ENCODE measurements at places on chromosomes 5 and 9. TPM values are rescaled to one million over a fixed set of nuclear protein-coding genes. Genes with fewer than 3 reads are reported as not detected.

DNA sequence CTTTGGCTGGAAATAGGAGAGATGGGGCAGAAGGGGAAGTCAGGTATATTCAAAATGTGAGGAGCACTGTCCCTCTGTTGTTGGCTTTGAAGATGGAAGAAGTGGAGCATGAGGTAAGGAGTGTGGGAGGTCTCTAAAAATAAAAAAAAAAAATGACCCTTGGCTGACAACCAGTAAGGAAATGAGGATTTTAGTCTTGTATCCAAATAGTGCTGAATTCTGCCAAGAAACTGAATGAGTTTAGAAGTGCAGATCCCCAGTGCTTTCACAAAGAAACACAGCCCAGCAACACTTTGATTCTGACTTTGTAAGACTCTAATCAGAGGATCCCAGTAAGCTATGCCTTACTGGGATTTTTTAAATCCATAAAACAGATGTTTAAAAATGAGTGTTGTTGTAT lies 367.9 kb downstream of the CYLC2 start:
- H3K27me3 ChIP-seq, result no peaks in the 10 kb centered on the region
- DNase-seq, result no peak
- H3K27ac ChIP-seq, result no peak overlapping the region

ANKRD31 gene
- 1.4 TPM for total RNA-seq

DNA sequence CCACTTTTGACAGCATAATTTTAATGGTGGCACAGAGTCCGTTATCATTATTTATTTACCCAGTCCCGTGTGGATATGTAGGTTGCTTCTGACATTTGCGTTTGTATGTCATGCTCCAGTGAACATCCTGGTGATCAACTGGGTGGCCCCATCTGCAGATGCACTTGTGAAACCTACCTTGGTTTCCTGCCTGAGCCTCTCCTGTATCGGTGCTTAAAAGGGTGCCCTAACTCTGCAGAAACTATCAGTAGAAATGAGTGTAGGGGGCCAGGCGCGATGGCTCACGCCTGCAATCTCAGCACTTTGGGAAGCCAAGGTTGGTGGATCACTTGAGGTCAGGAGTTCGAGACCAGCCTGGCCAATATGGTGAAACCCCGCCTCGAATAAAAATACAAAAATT lies 92.1 kb upstream of the IER5L start:
- H3K36me3 ChIP-seq, result no peaks in the 10 kb centered on the region
- DNase-seq, result no peak
- H3K27ac ChIP-seq, result no peak overlapping the region
- H3K4me1 ChIP-seq, result peaks cover 10% of the 10 kb centered on the region
- H3K4me3 ChIP-seq, result no peak overlapping the region

SPACA9 gene
- total RNA-seq, result 5.8 TPM

DNA sequence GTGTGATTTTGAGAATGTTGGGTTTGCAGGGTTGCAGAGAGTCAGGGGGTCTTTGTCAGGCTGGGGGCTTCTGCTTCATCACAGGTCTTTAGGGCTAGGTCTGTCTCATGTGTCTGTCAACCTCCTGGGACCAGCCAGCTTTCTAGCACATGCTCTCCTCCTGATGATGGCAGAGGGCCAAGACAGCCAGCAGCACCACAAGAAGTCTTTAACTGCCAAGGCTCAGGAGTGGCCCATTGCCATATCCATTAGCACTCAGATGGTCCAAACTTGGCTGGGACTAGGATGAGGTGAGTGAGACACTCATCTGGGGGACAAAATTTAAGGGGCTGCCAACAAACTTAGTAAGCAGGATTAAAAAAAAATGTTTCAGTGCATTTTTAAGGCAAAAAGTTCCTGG lies 384.2 kb upstream of the CDH10 start:
- DNase-seq, result no peak
- no peaks in the 10 kb centered on the region for H3K36me3 ChIP-seq
- H3K27me3 ChIP-seq, result no peaks in the 10 kb centered on the region
- H3K27ac ChIP-seq, result no peak overlapping the region

- peaks cover 44% of the 10 kb centered on the region for H3K36me3 ChIP-seq
- no peak for DNase-seq
- H3K4me3 ChIP-seq, result no peak overlapping the region
Measured at GRCh38 chr9:125337236-125337635, 75.6 kb downstream of the GAPVD1 start.

ADAMTSL1 gene
- 45.2 TPM for total RNA-seq

DNA sequence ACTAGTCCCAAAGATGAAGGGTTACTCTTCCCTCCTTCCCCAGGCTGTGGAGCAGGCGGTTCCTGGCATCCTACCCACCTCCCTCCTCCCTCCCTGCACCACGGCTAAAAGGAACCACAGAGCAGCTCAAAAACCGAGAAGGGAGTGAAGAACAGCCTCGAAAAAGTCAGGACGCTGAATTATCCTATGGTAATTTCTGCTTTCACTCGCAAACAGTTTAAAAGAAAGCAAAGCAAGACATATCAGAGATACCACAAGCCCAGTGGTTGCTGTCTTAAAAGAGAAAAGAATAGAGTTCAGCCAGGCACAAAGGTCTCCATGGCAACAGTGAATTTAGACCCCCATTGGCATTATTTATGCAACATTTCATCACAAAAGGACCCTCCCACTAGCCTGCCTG lies 315.4 kb downstream of the CTNND2 start:
- H3K27ac ChIP-seq, result peak overlapping the region; percentile 23
- H3K4me1 ChIP-seq, result peaks cover 27% of the 10 kb centered on the region
- H3K27me3 ChIP-seq, result no peaks in the 10 kb centered on the region
- H3K36me3 ChIP-seq, result no peaks in the 10 kb centered on the region
- DNase-seq, result no peak

GRCh38 chr5:52560366-52560765 lies 227.3 kb upstream of the ITGA1 start:
- DNase-seq, result no peak
- H3K4me1 ChIP-seq, result peaks cover 3% of the 10 kb centered on the region
- H3K27ac ChIP-seq, result no peak overlapping the region

DNA sequence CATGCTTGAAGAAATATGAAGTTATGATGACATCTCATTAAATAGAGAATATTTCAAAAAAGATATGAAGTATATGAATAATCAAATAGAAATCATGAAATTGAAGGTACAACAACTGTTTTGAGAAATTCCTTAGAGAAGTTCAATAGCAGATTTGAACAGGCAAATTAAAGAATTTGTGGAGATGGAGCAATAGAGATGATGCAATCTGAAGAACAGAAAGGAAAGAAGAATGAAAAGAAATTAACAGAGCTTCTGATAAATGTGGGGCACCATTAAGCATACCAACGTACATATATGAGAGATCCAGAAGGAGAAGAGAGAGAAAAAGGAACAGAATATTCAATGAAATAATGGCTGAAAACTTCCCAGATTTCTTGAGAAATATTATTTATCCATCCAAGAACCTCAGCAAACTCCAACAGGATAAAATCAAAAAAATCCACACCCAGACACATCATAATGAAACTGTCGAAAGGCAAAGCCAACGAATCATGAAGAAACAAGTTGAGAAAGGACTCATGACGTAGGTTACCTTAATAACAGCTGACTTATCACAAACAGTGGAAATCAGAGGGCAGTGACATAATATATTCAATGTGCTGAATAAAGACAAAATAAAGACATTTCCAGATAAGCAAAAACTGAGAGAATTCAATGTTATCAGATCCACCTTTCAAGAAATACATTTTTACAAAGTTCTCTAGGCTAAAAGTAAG lies 297.2 kb upstream of the TARS1 start:
- DNase-seq, result no peak
- no peak overlapping the region for H3K27ac ChIP-seq
- H3K4me3 ChIP-seq, result no peak overlapping the region

GRCh38 chr5:38695021-38695958 lies 138.8 kb upstream of the LIFR start:
- H3K4me3 ChIP-seq, result no peak overlapping the region
- H3K4me1 ChIP-seq, result peaks cover 27% of the 10 kb centered on the region
- H3K27ac ChIP-seq, result peak overlapping the region; percentile 59
- no peaks in the 10 kb centered on the region for H3K36me3 ChIP-seq

PCDHGB1 gene
- 1.7 TPM for total RNA-seq

SHLD3 gene
- 4.0 TPM for total RNA-seq

MORN5 gene
- not detected for total RNA-seq

GRCh38 chr9:35920051-35920620 lies 10.8 kb downstream of the SPAAR start:
- no peak for DNase-seq
- H3K27me3 ChIP-seq, result no peaks in the 10 kb centered on the region
- H3K36me3 ChIP-seq, result no peaks in the 10 kb centered on the region
- H3K4me1 ChIP-seq, result peaks cover 18% of the 10 kb centered on the region

- H3K27ac ChIP-seq, result no peak overlapping the region
- peaks cover 20% of the 10 kb centered on the region for H3K36me3 ChIP-seq
- peaks cover 24% of the 10 kb centered on the region for H3K4me1 ChIP-seq
- H3K27me3 ChIP-seq, result no peaks in the 10 kb centered on the region
- no peak overlapping the region for H3K4me3 ChIP-seq
Measured at GRCh38 chr5:15643731-15644130, 143.8 kb downstream of the FBXL7 start.

FBXW5 gene
- total RNA-seq, result 59.8 TPM

GRCh38 chr5:55234121-55234700 lies 803 bp upstream of the CCNO start:
- H3K4me1 ChIP-seq, result peaks cover 28% of the 10 kb centered on the region
- peaks cover 82% of the 10 kb centered on the region for H3K27me3 ChIP-seq
- H3K4me3 ChIP-seq, result peak overlapping the region; percentile 75
- H3K36me3 ChIP-seq, result no peaks in the 10 kb centered on the region
- DNase-seq, result no peak

GRCh38 chr5:126677121-126677520 lies 76.4 kb downstream of the PHAX start:
- H3K4me1 ChIP-seq, result peaks cover 17% of the 10 kb centered on the region
- H3K27ac ChIP-seq, result no peak overlapping the region
- no peak for DNase-seq
- no peak overlapping the region for H3K4me3 ChIP-seq
- no peaks in the 10 kb centered on the region for H3K36me3 ChIP-seq

DNA sequence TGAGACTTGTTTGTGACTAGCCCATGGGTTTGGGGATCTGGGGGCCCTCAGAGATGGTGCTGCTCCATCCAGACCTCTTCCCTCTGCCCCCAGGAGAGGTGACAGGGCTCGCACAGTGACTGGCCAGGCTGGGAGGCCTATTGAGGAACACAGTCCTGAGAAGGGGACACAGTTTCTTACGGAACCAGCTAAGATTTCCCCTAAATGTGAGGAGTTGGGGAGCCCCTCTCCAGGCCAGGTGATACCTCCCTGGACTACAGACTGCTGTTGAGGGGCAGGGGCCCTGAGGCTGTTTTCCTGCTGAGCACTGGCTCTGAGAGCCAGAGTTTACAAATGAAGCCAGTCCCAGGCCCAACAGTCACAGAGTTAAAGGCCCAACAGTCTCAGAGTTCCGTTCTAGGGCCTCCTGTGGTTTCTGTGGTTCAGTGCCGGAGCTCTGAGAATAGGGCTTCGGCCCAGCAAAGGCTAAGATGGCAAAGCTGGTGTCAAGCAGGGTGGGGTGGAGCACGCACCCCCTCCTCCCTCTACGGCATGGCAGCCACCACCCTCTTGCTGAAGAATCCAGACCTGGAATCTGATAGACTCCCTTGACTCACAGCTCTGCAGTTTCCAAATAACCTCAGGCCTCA lies 1.1 kb upstream of the SEMA4D start:
- no peaks in the 10 kb centered on the region for H3K36me3 ChIP-seq
- peaks cover 7% of the 10 kb centered on the region for H3K27me3 ChIP-seq
- H3K4me1 ChIP-seq, result peaks cover 27% of the 10 kb centered on the region
- no peak for DNase-seq
- no peak overlapping the region for H3K27ac ChIP-seq

- H3K27me3 ChIP-seq, result no peaks in the 10 kb centered on the region
- H3K36me3 ChIP-seq, result peaks cover 3% of the 10 kb centered on the region
- no peak overlapping the region for H3K4me3 ChIP-seq
- no peaks in the 10 kb centered on the region for H3K4me1 ChIP-seq
- no peak for DNase-seq
- no peak overlapping the region for H3K27ac ChIP-seq
Measured at GRCh38 chr5:109439590-109439989, 29.8 kb upstream of the PJA2 start.

Data from mesothelial cell of epicardium (in vitro differentiated cells).